ENCODE measurements at places on chromosomes 7 and 10. TPM values are rescaled to one million over a fixed set of nuclear protein-coding genes. Genes with fewer than 3 reads are reported as not detected.

The PODXL gene
- 1.4 TPM for total RNA-seq

The CHST3 gene
- total RNA-seq, result not detected

The CYP26A1 gene
- total RNA-seq, result not detected

The PEX1 gene
- 23.5 TPM for total RNA-seq

The PRKAG2 gene
- 38.9 TPM for total RNA-seq

The NANOS1 gene
- 0.55 TPM for total RNA-seq

The FKBP9 gene
- 0.83 TPM for total RNA-seq

The TUBB8 gene
- not detected for total RNA-seq

The CYP3A7 gene
- not detected for total RNA-seq

The CYREN gene
- 40.8 TPM for total RNA-seq

The LRIT2 gene
- total RNA-seq, result not detected

The ITPRID1 gene
- not detected for total RNA-seq
